ENCODE measurements at places on chromosomes 1 and 21.

DNA sequence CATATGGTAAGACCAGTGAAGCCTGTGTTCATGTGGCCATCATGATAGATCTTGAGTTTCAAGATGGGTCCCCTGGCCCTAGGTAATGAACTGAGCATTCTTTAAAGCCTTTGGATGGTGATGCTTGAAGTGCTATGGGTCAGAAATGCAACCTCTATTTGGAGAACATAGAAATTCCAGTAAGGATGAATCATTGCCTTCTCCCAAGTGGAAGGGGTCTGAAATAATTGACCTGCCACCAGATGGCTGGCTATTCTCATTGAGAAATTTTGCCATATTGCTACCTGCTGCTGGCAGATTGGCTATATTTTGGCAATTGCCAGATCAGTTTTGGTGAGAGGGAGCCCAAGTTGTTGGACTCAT, 739 bp upstream of the IFI6 start:
- DNase-seq: no peak

DNA sequence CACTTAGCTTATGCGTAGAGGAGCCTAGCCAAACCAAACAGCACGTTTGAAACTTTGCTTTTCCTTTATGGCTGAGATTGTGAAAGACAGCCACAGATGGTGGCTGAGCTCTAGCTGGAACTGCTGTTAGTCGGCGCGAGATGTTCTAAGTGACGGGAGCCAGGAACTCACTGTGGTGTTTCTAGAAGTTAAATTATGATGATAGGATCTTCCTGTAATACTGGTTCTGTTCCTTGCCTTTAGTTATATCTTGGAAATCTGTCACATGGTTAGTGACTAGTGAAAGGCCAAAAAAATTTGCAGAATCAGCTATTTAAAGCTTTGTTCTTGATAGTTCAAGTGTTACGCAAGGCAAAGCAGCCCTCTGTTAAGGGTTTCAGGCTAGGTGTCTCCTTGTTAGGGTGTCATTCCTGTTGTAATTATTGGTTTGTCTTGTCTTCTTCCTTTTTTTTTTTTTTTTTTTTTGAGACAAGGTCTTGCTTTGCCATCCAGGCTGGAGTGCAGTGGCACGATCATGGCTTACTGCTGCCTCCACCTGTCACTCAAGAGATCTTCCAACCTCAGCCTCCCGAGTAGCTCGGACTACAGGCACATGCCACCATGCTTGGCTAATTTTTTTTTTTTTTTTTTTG, 22.6 kb downstream of the AK4 start:
- no peak for DNase-seq

- DNase-seq: no peak
Measured at GRCh38 chr1:230857822-230858221, 10.5 kb downstream of the C1orf198 start.

DNA sequence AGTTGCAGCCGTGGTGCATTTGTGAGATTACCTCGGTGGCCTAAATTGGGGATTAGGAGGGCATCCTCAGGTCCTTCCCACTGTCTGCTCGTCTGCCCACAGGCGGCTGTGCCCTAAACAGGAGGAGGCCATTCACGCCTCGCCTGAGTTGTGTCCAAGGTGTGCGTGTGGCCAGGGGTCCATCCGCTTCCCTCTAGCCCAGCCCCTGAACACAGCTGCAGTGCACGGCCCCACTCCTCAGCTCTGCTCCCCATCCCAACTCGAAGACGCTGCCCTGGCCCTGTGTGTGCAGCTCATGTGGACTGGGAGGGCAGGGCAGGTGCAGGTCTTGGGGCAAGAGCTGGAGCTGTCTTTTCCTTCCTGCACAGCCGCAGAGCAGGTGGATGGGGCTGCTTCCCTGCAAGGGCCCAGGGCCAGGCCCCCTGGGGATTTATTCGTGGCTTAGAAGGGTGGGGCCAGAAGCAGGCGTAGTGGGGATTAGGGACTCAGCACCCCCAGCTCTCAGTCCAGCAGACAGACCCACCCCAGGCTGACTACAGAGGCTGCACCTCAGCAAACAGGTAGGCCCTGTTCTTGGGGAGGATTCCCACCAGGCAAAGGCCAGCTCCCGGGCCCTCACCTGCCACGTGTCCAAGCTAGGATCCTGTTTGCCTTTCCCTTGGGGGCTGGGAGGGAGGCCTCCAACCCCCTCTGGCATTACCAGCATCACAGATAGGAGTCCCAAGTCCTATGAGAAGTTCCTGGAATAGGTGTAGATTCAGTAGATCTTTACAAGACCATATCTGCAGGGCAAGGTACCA, 4.3 kb downstream of the GUK1 start:
- DNase-seq: no peak

GRCh38 chr1:205701420-205701819, 21.1 kb upstream of the SLC45A3 start:
- no peak for DNase-seq

DNA sequence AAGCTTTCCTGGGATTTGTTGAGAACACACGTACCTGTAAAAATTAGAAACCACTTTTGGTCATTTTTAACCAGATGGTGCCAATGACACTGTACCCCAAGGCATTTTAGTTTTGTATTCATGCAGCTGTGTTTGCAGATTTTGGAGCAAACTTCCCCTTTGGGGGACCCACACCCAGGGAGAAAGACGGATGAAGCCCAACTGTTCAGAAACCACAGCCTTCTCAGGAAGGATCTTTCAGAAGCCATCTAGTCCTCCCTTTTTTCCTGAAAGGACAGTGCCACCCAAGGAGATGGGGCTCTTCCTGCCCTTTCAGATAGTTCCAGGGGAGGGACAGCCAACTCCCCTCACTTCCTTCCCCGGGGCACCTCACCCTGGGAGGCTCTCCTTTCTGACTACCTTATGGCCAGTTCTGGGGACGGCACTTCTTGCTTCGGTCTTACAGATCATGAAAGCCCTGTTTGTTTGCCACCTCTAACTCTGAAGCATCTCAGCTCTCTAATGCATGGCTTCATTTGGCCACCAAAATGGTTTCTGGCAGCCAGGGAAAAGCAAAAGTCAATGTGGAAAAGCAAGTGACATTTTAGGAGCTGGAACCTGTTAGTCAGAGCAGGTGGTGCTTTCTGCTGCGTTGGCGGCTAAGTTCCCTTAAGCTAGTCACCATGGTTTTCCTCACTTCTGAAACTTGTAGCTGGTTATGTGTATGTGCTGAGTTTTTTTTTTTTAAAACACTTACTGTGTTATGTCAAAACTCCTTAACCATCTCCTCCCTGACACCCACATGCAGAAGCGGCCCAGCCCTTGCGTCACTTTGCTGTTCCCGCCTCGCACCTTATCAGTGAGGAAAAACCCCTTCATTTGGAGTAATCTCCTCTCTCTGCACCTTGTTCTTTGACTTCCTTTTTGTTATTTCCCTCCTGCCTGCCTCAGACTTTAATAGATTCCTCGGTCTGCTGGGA, 10.1 kb downstream of the TMCC2 start:
- DNase-seq: no peak

DNA sequence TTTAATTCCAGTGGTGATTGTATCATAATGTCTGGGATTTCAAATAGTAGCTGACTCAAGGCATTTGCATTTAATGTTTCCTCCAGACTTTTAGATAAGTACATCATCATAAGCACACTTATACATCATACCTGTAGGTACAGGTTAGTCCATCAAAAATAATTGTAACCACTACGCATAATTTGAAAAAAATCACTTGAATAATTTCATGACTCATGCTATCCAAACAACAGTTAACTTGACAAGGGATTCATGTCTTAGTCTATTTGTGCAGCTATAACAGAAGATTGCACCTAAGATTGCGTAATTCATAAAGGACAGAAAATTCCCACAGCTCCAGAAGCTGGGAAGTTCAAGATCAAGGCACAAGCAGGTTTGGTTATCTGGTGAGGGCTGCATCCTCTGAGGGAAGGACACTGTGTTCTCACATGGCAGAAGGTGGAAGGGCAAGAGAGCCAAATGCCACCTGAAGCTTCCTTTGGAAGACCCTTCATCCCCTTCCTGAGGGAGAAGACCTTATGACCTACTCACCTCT, 801.7 kb upstream of the BRINP3 start:
- no peak for DNase-seq

DNA sequence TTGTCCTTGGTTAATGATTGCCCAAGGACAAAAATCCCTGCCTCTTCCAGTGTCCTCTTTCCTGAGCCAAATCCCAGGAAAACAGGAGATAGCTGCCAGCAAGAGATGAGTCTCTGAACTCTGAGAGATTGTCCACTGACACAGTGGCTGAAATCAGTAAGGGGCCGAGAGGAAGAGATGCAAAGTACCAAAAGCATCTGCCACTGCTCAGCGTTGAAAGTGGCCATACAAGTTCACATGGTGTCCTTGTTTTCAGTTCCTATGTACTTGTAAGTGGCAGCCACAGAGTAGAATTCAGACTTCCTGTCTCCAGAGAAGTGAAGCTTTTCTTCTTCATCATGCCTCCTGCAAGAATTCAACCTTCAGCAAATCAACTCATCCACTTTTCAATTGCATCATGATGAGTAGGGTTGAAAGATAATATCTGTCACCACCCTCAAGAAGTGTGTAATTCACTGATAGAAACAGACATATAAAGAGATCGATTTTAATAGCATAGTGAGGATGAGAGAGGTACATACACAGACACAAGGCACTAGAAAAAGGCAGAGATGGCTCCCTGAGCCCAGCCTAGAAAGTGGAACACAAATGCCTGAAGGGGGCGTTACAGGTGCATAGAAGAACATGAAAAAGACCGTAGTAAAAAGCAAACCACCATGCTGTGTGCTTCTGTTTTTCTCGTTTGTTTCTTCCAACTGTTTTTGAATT, 185.8 kb downstream of the MRPL39 start:
- peak; percentile 14 for DNase-seq

DNA sequence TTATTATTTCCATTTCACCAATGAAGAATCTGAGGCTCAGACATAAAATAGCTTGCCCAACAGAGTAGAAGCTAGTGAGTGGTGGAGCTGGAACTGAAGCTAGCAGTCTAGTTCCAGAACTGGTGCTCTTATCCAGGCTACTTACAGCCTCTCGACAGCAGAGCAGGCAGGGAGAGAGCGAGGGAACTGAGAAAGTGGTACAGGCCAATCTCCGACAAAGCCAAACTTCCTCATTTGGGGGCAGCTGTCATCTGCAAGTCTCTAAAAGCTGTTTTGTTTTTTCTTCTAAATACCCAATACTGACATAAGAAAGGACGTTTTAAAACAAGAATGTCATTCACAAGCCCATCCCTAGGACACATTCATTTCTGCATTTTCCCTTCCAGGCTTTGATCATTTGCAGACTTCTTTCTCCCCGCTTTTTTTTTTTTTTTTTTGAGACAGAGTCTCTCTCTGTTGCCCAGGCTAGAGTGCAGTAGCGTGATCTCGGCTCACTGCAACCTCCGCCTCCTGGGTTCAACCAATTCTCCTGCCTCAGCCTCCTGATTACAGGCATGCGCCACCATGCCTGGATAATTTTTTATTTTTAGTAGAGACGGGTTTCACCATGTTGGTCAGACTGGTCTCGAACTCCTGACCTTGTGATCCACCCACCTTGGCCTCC, 20.0 kb downstream of the YIPF1 start:
- DNase-seq: no peak

DNA sequence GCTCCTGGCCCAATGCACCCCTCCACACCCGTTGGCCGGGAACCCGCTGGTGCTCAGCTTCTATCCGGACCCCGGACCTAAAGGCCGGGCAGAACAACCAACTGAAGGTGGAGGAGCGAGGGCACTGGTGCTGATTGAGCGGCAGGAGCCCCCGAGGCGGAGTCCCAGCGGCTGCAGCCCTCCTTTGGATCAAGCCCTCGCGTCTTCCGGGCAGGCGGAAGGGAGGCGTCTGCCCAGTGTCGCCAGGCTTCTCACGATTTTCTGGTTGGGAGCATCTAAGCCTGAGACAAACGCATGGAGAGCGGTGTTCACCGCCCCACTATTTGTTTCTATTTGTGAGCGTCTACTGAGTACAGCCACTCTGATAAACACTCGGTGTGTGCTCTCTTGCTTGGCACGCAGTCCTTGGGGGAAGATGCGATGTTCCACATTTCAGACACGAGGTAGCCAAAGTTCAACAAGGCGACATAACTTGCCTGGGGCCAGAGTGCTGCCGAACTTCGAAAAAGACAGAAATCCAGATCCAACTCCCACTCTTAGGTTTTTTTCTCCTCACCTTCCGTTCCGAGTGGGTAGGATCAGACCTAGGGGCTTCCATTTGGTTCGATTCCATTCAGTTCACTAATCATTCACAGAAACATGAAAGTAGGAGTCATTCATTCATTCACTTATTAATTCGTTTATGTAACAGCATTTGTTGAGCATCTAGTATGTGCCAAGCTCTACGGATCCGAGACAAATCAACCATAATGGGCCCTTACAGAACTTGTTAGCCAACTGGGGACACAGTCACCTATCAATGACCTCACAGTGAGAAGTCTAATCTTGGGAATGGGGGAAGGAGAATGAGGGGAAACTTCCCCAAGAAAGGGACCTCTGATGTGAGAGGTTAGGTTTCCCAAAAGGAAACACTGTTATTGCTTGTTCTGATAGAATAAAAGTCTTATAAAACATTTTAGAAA, 4.9 kb upstream of the DMRTA2 start:
- DNase-seq: no peak

DNA sequence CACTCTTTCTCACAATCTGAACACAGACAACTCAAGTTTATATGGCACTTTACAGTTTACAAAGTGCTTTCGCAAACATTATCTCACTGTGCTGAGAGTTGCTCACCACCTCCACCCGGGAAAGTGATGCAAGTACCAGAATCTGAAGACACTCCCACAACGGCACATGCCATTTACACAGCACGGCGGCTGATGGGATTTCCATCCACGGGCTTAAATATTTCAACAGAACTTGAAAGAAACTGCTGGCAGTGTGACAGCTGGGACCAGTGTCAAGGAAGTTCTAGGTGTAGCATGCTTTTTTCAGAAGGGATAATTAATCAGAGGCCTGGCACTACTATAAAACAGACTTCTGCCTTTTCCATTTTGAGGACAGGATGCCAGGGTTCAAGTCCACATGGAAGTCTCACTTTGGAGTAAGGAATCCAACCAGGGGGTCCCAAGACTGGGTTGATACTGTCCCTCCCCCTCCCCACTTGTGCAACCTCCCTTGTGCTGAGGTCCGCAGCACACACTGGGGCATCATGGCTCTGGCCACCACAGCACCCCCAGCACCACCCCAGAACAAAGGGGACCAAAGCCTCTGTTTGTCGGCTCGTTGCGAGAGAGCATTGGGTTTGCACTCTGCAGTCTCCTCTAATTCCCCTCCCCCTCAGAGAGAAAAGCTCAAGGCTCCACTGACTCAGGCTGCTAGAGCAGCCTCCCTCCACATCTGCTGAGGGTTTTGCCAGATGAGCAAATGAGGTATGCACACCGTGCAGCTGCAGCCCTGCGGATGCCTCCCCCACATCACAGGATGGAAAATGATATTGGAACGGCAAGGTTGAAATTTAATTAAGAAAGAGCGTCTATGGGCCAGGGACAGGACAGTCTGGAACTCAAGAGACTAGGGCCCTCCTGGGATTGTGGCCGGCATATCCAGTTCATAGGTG, 154.9 kb downstream of the TGFBR3 start:
- no peak for DNase-seq

GRCh38 chr21:22374218-22374969, 1376.2 kb downstream of the NCAM2 start:
- DNase-seq: peak; percentile 3

Data from COR-L47 (cell line).